CD8-positive, alpha-beta memory T cell (primary cell): ENCODE measurements at places on chromosomes 2 and 18. TPM values are rescaled to one million over a fixed set of nuclear protein-coding genes. Genes with fewer than 3 reads are reported as not detected.

The DSG1 gene
- total RNA-seq, result not detected

The VWA3B gene
- total RNA-seq, result not detected

DNA sequence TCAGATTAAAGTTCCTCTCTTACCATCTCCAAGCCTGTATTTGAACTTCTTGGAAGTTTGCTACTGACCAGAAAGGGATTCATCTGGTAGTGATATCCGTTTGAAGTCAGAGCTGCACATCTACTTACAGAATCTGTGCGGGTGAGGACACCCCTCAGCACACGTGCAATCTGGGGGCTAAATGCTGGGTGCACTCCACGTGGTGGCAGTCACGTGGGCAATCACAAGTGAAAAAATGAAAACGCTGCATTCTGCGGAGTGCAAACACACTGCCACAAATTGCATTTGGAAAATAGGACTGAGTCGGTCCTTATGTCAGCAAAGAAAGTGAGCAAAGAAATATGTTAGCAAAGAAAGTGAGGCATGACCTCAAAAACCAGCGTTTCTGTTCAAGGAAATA, 76.1 kb upstream of the GYPC start:
- no peaks in the 10 kb centered on the region for H3K36me3 ChIP-seq
- H3K4me1 ChIP-seq, result no peaks in the 10 kb centered on the region
- no peak for DNase-seq
- H3K4me3 ChIP-seq, result no peak overlapping the region
- H3K27ac ChIP-seq, result no peak overlapping the region

DNA sequence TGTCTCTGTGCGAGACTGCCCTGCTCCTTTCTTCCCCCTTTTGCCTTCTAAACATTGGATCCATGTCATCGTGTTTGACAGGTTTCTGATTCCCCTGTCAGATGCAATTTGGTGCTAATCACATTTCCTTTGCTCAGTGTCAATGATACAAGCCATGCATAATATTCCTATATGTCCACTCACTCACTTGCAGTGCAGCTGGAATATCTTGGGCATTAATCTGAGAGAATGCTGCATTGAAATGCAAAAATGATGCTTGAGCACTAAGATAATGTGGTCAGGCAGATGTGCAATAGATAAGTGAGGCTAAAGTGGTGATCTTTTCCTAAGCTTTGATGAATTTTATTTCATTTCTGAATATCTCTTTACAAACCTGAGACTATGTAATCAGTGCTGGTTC, 375.5 kb downstream of the PARD3B start:
- no peak overlapping the region for H3K4me3 ChIP-seq
- no peak for DNase-seq
- H3K4me1 ChIP-seq, result no peaks in the 10 kb centered on the region
- H3K27me3 ChIP-seq, result no peaks in the 10 kb centered on the region

DNA sequence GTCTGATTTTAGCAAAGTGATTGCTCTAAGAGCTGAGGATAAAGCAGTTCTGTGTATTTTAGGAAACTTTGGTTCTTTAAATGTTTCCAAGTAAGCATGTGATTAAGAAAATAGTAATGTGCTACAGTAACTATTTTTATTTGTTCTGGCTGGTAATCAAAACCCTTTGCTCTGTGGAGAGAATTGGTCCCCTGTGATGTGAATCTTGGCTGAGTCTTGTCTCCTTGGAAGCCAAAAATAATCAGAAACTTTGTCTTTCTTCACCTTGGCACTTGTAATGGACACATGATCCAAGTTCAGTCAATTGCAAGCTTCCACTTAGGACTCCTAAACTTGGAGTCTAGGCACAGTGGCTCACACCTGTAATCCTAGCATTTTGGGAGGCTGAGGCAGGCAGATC, 422.7 kb upstream of the CDH20 start:
- no peak overlapping the region for H3K4me3 ChIP-seq
- H3K36me3 ChIP-seq, result no peaks in the 10 kb centered on the region
- no peaks in the 10 kb centered on the region for H3K4me1 ChIP-seq
- H3K27ac ChIP-seq, result no peak overlapping the region
- no peak for DNase-seq

DNA sequence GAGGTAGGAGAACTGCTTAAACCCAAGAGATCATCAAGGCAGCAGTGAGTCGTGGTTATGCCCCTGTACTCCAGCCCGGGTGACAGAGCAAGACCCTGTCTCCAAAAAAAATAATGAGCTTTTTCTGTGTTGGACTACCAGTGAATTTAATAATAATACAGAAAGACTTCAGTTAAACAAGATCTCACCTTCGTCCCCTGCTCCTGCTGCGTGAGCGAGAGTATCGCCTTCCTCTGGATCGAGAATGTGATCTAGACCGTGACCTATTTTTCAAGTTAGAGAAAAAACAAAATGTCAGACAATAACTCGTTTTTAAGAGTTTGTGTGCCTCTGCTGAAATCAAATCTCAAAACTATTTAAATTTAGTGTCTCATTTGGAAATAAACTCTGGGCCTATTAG, 2.8 kb downstream of the SRSF7 start:
- H3K4me1 ChIP-seq, result peaks cover 70% of the 10 kb centered on the region
- H3K36me3 ChIP-seq, result peaks cover 63% of the 10 kb centered on the region
- no peak for DNase-seq
- H3K27ac ChIP-seq, result peak overlapping the region; percentile 17
- no peaks in the 10 kb centered on the region for H3K27me3 ChIP-seq
- no peak overlapping the region for H3K4me3 ChIP-seq

GRCh38 chr18:56727399-56727798, 76.2 kb downstream of the WDR7 start:
- no peaks in the 10 kb centered on the region for H3K4me1 ChIP-seq
- no peaks in the 10 kb centered on the region for H3K36me3 ChIP-seq
- H3K4me3 ChIP-seq, result no peak overlapping the region
- no peak overlapping the region for H3K27ac ChIP-seq

GRCh38 chr2:37230581-37230980, 815 bp downstream of the CEBPZ start:
- H3K36me3 ChIP-seq, result peaks cover 17% of the 10 kb centered on the region
- H3K27ac ChIP-seq, result peak overlapping the region; percentile 80
- peaks cover 44% of the 10 kb centered on the region for H3K4me1 ChIP-seq

DNA sequence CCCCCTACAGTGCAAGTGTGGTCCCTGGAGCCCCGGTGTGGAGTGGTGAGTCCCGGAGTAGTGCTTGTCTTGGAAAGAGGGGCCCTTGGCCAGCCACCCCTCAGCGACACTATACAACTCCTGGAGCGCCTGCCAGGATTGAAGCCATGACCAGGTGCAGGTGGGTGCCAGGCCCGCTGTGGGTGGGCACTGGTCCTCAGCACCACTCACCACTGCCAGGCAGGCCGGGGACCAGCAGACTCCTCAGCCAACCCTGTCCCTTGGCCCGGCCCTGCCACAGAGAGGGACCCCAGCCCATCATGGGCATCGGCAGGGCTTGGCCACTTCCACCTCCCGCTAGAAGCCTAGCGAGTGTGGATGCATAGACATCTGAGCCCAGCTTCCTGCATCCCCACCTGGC, 42.2 kb downstream of the STK25 start:
- H3K4me1 ChIP-seq, result no peaks in the 10 kb centered on the region
- no peak overlapping the region for H3K27ac ChIP-seq
- DNase-seq, result no peak
- H3K36me3 ChIP-seq, result no peaks in the 10 kb centered on the region
- no peaks in the 10 kb centered on the region for H3K27me3 ChIP-seq
- H3K4me3 ChIP-seq, result no peak overlapping the region
